Psoas muscle (tissue), 8 donors: ENCODE measurements at places on chromosomes 16 and 17. TPM values are rescaled to one million over a fixed set of nuclear protein-coding genes. Genes with fewer than 3 reads are reported as not detected.

Gene KCNH4
- polyA plus RNA-seq = not detected

Gene KRT27
- polyA plus RNA-seq = not detected

Gene PRR29
- polyA plus RNA-seq = 0.13 TPM

Gene ABR
- 5.8 TPM for polyA plus RNA-seq

Gene IL34
- 2.2 TPM for polyA plus RNA-seq

Gene GSE1
- 34.7 TPM for polyA plus RNA-seq

Gene C17orf50
- polyA plus RNA-seq = not detected

Gene JUP
- 9.4 TPM for polyA plus RNA-seq

Gene C16orf46
- 1.3 TPM for polyA plus RNA-seq

Gene SMIM5
- polyA plus RNA-seq = 0.17 TPM

Gene CDRT15L2
- polyA plus RNA-seq = not detected

Gene STX1B
- 0.14 TPM for polyA plus RNA-seq

Gene KRTAP16-1
- not detected for polyA plus RNA-seq

Gene ABCC12
- polyA plus RNA-seq = 0.51 TPM

Gene TK1
- 1.1 TPM for polyA plus RNA-seq

Gene KRT25
- not detected for polyA plus RNA-seq

Gene PLLP
- polyA plus RNA-seq = 3.1 TPM

Gene PLA2G10
- polyA plus RNA-seq = not detected

Gene COPZ2
- polyA plus RNA-seq = 16.8 TPM

Gene CACNG3
- not detected for polyA plus RNA-seq
